Transverse colon (tissue), 4 donors: ENCODE measurements at places on chromosomes 16 and 17. TPM values are rescaled to one million over a fixed set of nuclear protein-coding genes. Genes with fewer than 3 reads are reported as not detected.

Gene CBFA2T3
- 4.0 TPM for total RNA-seq

- H3K27me3 ChIP-seq, result no peaks in the 10 kb centered on the region
- no peaks in the 10 kb centered on the region for H3K36me3 ChIP-seq
- no peak overlapping the region for H3K27ac ChIP-seq
- no peak overlapping the region for H3K4me3 ChIP-seq
Observed at GRCh38 chr16:52436339-52437276, 110.3 kb downstream of the TOX3 start.

Gene HOXB13
- 1.2 TPM for total RNA-seq

- H3K36me3 ChIP-seq, result no peaks in the 10 kb centered on the region
- no peaks in the 10 kb centered on the region for H3K4me1 ChIP-seq
- DNase-seq, result no peak
- H3K4me3 ChIP-seq, result no peak overlapping the region
- peaks cover 5% of the 10 kb centered on the region for H3K27me3 ChIP-seq
Observed at GRCh38 chr17:80517641-80518040, 27.0 kb upstream of the RPTOR start.

Gene CALB2
- total RNA-seq, result 2.0 TPM

- DNase-seq, result no peak
- H3K36me3 ChIP-seq, result no peaks in the 10 kb centered on the region
- H3K4me3 ChIP-seq, result no peak overlapping the region
- H3K27me3 ChIP-seq, result no peaks in the 10 kb centered on the region
- H3K27ac ChIP-seq, result no peak overlapping the region
- H3K4me1 ChIP-seq, result peaks cover 10% of the 10 kb centered on the region
Observed at GRCh38 chr17:82059272-82060000, 6.2 kb downstream of the DUS1L start.

GRCh38 chr17:49873466-49873865 is 25.6 kb upstream of the TAC4 start:
- no peak overlapping the region for H3K4me3 ChIP-seq
- H3K27me3 ChIP-seq, result peaks cover 26% of the 10 kb centered on the region
- no peaks in the 10 kb centered on the region for H3K4me1 ChIP-seq
- no peaks in the 10 kb centered on the region for H3K36me3 ChIP-seq
- no peak overlapping the region for H3K27ac ChIP-seq
- DNase-seq, result no peak

DNA sequence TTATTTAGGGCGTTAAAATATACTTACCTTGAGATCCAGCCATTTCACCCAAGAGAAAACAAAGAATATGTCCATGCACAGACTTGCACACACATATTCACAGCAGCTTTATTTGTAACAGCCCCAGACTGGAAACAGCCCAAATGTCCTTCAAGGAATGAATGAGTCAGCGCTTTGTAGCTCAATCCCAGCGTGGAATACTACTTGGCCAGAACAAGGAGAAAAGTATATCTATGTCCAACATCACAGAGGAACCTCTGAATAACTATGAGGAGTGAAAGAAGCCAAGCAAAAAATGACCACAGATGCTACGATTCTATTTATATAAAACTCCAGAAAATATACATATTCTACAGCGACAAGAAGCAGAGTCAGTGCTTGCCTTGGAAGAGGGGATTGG is 158.3 kb downstream of the ENGASE start:
- no peaks in the 10 kb centered on the region for H3K36me3 ChIP-seq
- no peak for DNase-seq
- H3K4me1 ChIP-seq, result no peaks in the 10 kb centered on the region
- no peak overlapping the region for H3K27ac ChIP-seq
- H3K4me3 ChIP-seq, result no peak overlapping the region

Gene SLC2A4
- total RNA-seq, result 35.5 TPM

GRCh38 chr17:4199818-4200402 is 56.9 kb downstream of the CYB5D2 start:
- no peaks in the 10 kb centered on the region for H3K27me3 ChIP-seq
- no peak overlapping the region for H3K27ac ChIP-seq
- no peak for DNase-seq
- no peak overlapping the region for H3K4me3 ChIP-seq
- peaks cover 11% of the 10 kb centered on the region for H3K4me1 ChIP-seq
- no peaks in the 10 kb centered on the region for H3K36me3 ChIP-seq

DNA sequence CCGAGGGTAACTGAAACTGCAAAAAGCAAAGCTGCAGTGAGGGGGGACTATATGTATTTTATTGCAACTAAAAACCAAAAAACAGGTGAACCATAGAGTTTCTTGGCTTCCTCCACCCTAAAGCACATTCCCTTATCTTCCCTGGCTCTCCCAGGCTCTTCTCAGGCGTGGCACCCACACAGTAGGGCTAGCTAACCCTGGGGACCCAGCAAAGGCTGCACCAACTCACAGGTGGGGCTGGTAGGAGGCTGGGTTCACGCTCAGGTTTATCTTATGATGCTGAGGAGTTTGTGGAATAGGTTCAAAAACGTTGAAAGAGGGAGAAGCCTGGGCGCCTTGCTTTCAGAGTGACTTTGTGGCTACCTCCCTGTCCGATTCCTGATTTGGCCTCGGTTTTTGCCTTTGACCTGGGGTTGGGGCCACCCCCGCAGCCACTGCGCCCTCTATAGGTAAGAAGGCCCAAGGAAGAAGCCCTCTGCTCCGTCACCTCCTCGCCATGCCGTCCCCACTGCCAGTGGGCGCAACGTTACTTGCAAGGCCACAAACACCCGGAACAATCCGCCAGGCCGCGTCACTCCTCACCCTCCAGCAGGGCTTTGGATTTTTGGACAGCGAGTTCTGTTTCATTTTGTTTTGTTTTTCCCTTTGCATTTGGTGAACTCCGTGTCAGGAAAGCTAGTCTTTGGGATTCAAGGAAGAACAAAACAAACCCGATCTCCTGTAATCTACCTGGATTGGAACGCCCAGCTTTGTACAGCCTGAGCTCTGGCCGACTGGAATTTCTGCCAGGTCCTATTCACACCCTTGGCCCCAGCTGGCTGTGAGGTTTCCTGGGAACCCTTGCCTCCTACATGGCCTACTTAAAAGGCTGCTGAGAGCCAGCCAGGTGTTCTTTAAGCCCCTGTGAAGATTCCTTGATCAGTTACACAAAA is 60.8 kb downstream of the TBC1D16 start:
- no peaks in the 10 kb centered on the region for H3K27me3 ChIP-seq
- no peak for DNase-seq
- H3K36me3 ChIP-seq, result no peaks in the 10 kb centered on the region
- no peak overlapping the region for H3K4me3 ChIP-seq
- no peak overlapping the region for H3K27ac ChIP-seq

GRCh38 chr17:68657166-68657565 is 56.0 kb upstream of the FAM20A start:
- no peak for DNase-seq
- no peaks in the 10 kb centered on the region for H3K27me3 ChIP-seq
- H3K4me3 ChIP-seq, result no peak overlapping the region
- no peaks in the 10 kb centered on the region for H3K36me3 ChIP-seq

GRCh38 chr17:61289408-61290385 is 109.9 kb upstream of the TBX2 start:
- no peaks in the 10 kb centered on the region for H3K27me3 ChIP-seq
- H3K4me1 ChIP-seq, result no peaks in the 10 kb centered on the region
- H3K36me3 ChIP-seq, result no peaks in the 10 kb centered on the region
- no peak for DNase-seq
- no peak overlapping the region for H3K27ac ChIP-seq

GRCh38 chr16:86631444-86631843 is 53.1 kb downstream of the FOXL1 start:
- no peak overlapping the region for H3K27ac ChIP-seq
- no peaks in the 10 kb centered on the region for H3K4me1 ChIP-seq
- no peak for DNase-seq
- H3K36me3 ChIP-seq, result no peaks in the 10 kb centered on the region

Gene HSPB9
- not detected for total RNA-seq

Gene PMP22
- 28.1 TPM for total RNA-seq

- no peak overlapping the region for H3K4me3 ChIP-seq
- no peak for DNase-seq
- no peak overlapping the region for H3K27ac ChIP-seq
- H3K27me3 ChIP-seq, result peaks cover 100% of the 10 kb centered on the region
- no peaks in the 10 kb centered on the region for H3K36me3 ChIP-seq
Observed at GRCh38 chr17:74856112-74856511, 3.6 kb downstream of the GRIN2C start.

Gene KRTAP4-6
- not detected for total RNA-seq

- H3K4me3 ChIP-seq, result no peak overlapping the region
- DNase-seq, result no peak
- H3K27me3 ChIP-seq, result no peaks in the 10 kb centered on the region
- H3K4me1 ChIP-seq, result peaks cover 28% of the 10 kb centered on the region
- H3K27ac ChIP-seq, result no peak overlapping the region
Observed at GRCh38 chr17:35073183-35073790, 9.8 kb upstream of the RFFL start.

GRCh38 chr17:52710363-52710901 is 551.9 kb upstream of the CA10 start:
- H3K27ac ChIP-seq, result no peak overlapping the region
- H3K27me3 ChIP-seq, result no peaks in the 10 kb centered on the region
- no peaks in the 10 kb centered on the region for H3K4me1 ChIP-seq
- H3K4me3 ChIP-seq, result no peak overlapping the region
- no peaks in the 10 kb centered on the region for H3K36me3 ChIP-seq
